ENCODE measurements at places on chromosomes 1 and 21. TPM values are rescaled to one million over a fixed set of nuclear protein-coding genes. Genes with fewer than 3 reads are reported as not detected.

DNA sequence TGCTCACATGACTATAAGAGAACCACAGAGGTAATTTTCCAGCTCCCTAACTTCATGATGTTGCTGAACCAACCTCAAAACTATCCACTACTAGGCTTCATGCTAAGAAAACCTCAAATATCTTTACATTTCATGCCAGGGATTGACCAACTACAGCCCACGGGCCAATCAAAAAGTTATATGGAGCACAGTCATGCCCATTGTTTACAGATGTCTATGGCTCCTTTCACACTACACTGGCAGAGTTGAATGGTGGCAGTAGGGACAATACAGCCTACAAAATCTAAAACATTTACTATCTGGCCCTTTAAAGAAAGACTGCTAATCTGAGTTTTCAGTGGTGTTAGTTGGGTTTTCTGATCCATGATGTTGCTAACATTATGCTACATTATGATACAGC is 154.8 kb downstream of the TM2D1 start:
- no peak for DNase-seq

GRCh38 chr1:185565302-185565701 is 168.9 kb upstream of the HMCN1 start:
- DNase-seq = no peak

Gene CFAP141
- not detected for total RNA-seq

GRCh38 chr21:46196733-46197132 is 12.5 kb upstream of the SPATC1L start:
- no peak for DNase-seq

- no peak for DNase-seq
Observed at GRCh38 chr1:27736252-27736651, 10.5 kb downstream of the FAM76A start.

- no peak for DNase-seq
Observed at GRCh38 chr1:158037008-158037865, 43.8 kb downstream of the KIRREL1 start.

Gene ELF3
- total RNA-seq = 1.3 TPM

Gene SPATA17
- under 0.01 TPM for total RNA-seq

Gene FCRL2
- under 0.01 TPM for total RNA-seq

Gene TRIM63
- not detected for total RNA-seq

GRCh38 chr1:17645068-17645911 is 105.8 kb downstream of the ARHGEF10L start:
- no peak for DNase-seq

Gene MEX3A
- total RNA-seq = 3.2 TPM

DNA sequence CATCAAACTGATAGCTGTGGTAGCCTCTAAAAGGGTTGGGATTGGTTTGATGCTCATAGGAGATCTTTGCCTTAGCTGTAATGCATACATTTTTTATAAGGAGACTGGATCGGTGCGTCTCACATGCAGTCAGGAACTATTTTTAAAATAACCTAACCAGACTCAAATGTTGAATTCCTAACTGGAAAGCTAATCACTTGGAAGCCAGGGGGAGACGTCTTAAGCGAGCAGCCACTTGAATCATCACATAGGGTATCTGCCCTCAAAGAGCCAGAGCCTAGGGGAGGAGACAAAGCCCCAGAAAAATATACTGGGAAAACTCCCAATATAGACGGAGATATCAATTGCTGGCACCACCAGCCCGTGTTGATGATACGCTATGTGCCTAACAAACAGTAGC is 61.7 kb upstream of the PUM1 start:
- DNase-seq = no peak

- no peak for DNase-seq
Observed at GRCh38 chr1:67114162-67114561, 20.6 kb downstream of the C1orf141 start.

DNA sequence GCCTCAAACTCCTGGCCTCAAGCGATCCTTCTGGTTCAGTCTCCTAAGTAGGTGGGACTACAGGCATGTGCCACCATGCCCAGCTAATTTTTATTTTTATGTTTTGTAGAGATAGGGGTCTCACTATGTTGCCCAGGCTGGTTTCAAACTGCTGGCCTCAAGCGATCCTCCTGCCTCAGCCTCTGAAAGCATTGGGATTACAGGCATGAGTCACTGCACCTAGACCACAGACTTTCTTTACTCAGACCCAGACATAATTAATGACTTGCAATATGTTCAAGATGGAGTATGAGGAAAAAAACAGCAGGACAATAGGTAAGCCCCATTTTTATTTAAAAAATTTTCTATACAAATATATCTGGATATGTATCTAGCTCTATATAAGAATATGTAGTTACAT is 13.2 kb downstream of the KANK4 start:
- DNase-seq = no peak

- DNase-seq = no peak
Observed at GRCh38 chr1:228105996-228106799, 2.9 kb downstream of the MRPL55 start.

GRCh38 chr1:164767752-164768402 is 208.9 kb downstream of the PBX1 start:
- DNase-seq = no peak

Gene RAVER2
- 18.0 TPM for total RNA-seq

Gene TMOD4
- under 0.01 TPM for total RNA-seq

DNA sequence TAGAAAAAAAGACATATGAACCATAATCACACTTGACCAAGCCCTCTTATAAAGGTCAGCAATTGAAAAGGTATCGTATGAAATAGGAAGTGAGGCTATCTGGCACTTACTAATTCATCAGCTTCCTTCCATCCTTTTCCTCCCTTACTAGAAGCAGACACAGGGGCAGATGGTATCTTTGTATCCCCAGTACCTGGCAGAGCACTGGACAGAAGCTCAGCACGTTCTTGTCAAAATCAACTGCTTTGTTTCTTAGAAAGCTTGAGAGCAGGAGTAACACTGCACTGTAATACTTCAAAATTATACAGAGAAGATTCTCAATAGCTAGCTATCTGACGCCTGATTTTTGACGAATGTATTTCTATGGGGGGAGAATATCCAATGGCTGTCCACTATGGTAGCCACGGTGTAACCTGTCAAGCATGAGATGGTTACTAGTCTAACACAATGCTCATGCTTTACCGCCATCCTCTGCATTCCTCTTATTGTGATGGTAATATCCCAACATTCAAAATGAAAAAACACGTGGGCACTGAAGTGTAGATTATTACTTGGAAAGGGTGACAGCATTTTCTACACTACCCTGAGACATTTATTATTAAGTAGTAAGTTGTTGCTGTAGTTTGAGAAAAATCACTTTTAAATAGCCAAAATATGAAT is 175.6 kb downstream of the SIPA1L2 start:
- DNase-seq = no peak

Gene RYR2
- not detected for total RNA-seq

GRCh38 chr1:52907068-52907811 is 14.3 kb downstream of the ECHDC2 start:
- no peak for DNase-seq

DNA sequence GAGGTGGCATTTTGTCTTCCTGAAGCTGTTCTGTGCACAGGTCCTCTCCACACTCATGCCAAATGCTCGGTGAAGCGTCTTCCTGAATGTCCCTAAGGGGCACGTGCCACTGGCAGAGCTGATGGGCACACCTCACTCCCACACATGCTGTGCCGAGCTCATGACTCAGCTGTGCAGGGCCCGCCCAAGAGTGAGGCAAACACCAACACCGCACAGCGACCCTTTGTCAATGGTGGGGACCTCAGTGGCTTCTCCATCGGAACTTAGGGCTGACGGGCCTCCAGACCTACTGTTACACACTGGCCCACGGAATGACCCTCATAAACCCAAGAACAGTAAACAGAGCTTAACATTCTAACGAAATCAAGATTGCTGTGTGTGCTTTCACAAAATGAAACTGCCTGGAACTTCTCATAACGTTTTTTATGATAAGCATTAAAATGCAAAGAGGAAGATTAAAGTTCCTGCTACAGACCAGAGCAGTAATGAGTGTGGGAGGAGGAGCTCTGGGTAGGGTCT is 89.3 kb downstream of the SIM2 start:
- no peak for DNase-seq

- no peak for DNase-seq
Observed at GRCh38 chr1:109598655-109599054, 20.8 kb downstream of the GNAT2 start.

- DNase-seq = no peak
Observed at GRCh38 chr1:205048382-205048781, 5.4 kb downstream of the CNTN2 start.

DNA sequence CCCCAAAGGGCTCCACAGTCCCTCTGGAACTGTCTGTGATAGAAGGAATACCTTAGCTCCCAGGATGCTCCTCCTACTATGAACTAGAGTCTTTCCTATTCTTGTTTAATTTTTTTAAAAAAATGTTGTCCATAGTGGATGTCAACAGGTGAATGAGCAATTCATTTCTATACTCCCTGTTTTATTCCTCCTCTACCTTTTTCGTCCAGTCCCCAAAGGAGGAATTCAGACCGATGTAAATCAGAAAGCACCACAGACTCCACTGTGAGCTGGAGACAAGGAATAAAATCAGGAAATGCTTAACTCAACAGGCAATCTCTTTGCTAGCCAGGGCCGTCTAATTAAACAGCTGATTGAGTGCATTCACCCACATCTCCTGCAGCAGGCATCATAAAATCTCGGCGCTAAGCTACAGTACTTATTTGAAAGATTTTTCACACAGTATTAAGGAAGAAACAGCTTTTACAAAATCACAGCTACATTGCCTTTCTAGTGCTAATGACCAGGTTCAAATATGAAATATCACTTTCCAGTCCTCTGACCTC is 381.6 kb downstream of the SIPA1L2 start:
- DNase-seq = no peak

Data from hematopoietic multipotent progenitor cell (in vitro differentiated cells).